ENCODE measurements at places on chromosomes 7 and 10.

DNA sequence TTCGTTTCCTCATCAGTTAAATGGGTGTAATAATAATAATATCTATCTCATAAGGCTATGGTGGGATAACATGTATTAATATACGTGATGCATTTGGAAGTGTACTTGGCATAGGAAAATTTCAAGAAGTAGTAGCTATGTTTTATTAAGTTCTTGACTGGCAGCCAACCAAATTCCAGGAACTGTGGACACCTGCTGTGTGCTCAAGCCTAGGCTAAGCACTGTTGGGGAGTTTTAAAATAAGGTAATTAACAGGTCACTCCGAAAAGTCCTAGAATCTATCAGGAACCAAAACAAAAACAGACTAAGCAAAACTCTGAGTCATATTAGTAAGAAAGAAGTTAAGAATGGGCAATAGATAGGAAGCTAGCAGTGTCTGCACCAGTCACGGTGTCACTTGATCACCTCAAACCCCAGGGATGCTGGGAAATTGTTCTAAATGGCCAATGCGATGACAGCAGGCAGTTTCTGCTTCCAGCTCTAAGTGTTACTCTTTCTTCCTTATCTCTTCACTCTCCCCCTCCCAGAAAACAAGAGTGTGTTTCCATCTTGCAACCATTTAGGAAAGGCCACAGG is 92.0 kb upstream of the GDF10 start:
- no peak for DNase-seq

- DNase-seq = no peak
These were observed 34.8 kb downstream of the DNAJB9 start for GRCh38 chr7:108604307-108605077.

DNA sequence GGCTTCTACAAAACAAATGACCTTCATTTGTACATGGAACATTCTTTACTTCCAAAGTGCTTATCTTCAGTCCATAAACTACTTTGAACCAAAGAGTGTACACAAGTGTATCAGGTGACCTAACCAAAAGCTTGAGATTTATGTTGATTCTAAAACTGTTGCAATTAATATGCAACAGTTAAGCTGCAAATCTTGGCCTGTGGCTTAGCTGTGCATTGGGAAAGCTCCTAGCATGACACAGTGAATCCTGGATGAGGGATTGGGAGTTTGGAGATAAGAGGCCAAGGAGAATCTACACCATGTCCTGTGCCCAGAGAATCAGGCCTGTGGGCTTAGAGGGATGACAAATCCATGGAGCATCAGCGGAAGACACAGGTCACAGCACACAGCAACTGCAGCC is 105.2 kb upstream of the GSDME start:
- no peak for DNase-seq

- no peak for DNase-seq
These were observed 70.4 kb downstream of the VTI1A start for GRCh38 chr10:112517451-112517862.

DNA sequence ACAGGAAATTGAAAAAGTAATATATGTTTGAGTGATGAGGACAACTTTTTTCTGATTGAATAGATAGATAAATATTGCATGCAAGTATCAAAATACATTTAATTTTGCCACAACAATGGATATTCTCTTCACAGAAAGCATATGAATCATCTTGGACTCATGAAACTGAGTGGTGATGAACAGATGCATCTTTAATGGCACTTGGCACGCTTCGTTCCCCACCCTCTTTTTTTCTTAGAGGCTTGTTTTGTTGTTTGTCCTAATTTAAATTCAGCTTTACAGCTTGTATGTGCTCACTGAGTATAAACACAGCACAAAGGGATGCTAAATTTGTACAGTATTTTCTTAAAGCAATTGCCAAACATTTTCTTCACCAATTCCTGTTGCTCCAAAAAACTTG is 145.0 kb upstream of the YAE1 start:
- no peak for DNase-seq

DNA sequence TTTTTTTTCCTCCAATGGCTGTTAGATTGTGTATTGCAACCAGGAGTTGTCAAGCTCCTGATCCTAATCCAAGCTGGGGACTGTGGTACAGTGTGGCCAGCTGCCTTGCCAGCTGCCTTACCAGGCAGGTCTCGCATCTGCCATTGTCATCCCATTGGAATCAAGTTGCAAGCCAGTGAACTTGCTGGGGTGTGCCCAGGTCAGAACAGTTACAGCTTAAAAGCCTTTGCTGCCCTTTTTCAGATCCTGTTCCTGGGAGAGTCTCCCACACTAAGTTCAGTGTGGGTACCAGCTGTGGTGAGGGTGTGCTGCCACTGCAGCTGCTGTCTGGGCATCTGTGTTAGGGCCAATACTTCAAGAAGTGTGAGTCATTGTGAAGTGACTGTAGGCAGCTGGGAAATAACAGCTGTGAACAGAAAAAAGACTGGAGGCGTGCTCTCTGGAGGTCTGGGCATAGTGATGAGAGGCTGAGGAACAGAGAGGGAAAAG is 72.8 kb downstream of the CCNY start:
- peak; percentile 19 for DNase-seq

GRCh38 chr10:5656737-5657579 is 9.4 kb downstream of the ASB13 start:
- DNase-seq = no peak

DNA sequence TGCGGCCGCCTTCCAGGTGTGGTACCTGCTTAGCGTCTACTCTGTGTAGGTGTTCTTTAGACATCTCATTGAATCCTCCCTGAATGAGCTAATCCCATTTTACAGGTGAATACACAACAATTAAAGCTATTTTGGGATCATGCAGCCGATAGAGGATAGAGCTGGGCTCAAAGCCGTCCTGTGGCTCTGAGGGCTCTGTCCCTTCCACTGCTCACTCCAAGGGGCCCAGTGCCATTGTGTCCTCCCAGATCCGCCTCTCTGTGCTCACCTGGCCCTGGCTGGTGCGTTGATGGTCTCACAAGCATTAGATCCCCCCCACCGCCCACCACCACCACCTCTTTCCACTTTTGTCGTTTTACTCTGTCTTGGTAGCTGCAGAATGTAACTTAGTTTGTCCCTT is 13.1 kb downstream of the NPTX2 start:
- no peak for DNase-seq

DNA sequence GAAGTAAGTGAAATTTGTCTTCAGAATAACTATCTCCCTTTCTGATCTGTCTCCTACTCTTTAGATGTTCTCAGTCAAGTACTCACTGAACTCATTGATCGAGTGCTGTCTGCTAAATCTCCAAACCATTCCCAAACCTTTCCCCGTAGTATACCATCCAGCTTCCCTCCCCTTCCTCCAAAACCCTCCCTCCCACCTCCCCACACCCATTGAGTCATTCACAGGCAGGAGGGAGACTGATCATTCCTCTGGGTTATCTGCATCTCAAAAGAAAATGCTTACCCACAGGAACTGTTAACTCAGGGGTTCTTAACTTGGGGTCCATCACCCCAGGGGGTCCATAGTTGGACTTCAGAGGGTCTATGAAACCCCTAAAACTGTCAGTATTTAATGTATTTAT is 37.4 kb downstream of the GOT1 start:
- DNase-seq = no peak

Measured in GM19239 (cell line).